CD4-positive, alpha-beta T cell treated with Interleukin-4 for 4 hours (primary cell): ENCODE measurements at places on chromosomes 2 and 18.
A peak's percentile ranks its signal among the peaks of the same experiment; 100 is the strongest.

DNA sequence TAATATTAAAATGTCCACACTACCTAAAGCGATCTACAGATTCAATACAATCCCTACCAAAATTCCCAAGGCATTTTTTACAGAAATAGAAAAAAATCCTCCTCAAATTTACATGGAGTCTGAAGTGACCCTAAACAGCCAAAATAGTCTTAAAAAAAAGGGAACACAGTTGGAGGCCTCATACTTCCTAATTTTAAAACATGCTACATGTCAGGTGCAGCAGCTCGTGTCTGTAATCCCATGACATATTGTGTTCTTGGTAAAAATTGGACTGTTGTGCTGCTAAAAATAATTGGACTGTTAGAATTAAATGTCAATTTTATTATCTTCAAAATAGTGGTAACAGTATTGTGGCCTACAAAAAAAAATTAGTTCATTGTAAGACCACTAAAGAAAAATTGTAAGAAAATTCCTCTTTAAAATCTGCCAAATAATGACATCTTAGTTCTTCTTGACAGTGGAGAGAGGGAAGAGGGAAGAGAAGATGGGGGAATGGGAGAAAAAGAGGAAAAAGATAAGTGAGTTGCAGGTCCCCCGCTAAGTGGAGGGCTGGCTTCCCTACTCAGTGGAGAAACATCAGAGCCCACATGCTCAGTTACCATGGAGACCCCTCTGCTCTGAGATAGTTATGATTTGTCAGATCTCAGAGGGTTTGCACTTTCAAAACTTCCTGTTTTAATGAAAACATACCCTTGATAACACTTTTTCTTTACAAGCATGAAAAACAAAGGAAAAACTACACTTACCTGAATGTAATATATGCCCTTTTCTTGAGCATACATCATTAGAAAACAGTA lies 46.5 kb downstream of the UNC50 start:
- peak; percentile 74 for DNase-seq

- no peak for DNase-seq
Observed at GRCh38 chr2:159710601-159711180, 1.6 kb upstream of the MARCHF7 start.

DNA sequence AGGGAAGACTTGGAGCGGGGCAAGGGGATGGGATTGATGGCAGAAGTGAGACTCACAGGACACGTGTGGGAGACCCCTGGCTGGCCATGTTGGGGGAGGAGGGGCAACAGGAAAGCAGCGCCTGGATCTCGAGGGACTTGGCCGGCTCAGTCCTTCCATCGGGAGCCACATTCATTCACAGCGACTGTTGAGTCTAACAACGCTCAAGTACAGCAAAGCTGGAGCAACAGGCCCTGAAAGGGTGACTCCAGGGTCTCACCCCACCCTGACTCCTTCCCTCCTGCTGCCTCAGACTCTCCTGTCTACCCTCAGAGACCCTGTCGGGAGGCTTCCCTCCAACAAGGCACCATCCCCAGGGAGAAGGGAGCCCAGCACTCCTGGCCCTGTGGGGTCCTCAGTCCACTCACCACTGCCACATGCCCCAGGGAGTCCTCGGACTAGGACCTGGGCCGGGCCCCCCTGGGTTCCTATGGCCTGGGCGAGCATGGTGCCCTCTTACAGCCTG lies 14.8 kb upstream of the ALPI start:
- DNase-seq, result no peak

GRCh38 chr18:52391810-52392559 lies 52.0 kb downstream of the DCC start:
- no peak for DNase-seq

DNA sequence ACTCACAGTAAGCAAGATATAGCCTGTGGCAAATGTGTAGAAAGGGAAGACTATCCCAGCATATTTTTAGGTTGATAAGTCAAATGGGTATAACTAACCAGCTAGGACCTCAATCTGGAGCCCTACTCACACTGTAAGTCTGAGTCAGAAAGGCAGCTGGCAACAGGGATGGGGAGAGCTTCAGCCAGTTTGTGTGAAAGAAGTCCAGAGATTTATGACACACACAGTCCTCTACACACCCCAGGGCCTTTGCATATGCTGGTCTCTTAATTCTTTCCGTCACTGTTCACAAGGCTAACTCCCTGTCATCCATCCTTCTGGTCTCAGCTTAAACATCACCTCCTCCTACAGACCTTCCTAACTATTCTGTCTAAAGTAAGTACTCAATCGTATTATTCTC lies 5.9 kb upstream of the TCF4 start:
- no peak for DNase-seq
